Activated naive CD8-positive, alpha-beta T cell treated with anti-CD3 and anti-CD28 coated beads for 36 hours (primary cell): ENCODE measurements at places on chromosomes 12 and 14.

- no peak for DNase-seq
These were observed 48.5 kb downstream of the JAG2 start for GRCh38 chr14:105120056-105120455.

DNA sequence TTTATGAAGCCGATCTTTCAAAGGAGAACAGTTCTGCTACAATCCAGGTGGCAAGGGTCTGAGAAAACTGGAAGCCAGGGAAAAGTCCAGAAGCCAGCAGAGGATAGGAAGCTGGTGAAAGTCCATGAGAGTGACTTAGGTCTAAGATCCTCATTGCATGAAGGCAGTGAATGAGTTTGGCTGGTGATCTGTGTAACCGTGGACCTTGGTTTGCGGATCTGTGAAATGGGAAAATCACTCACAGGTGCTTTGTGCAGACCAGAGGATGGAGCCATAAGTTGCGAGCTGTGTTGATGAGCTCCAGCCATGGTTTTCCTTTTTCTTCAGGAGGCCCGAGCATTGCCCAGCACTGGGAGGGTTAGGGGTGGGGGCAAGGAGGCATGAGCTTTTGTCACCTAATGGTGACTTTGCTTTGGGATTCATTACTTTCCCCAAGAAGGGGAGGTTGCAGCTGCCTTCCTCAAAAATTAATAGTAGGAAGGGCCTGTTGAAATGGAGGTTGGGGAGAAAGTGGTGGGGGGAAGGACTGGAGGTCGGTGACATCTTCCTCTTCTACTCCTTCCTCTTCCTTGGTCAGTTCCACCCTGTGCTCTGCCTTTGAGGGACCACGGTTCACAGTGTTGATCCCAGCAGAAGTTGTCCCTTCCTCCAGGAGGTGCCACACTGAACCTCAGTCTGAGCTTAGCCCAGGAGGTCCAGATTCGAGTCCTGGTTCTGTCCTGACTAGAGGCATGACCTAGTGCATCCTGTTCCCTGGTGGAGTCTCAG is 20.3 kb upstream of the SERPINA6 start:
- DNase-seq: no peak

DNA sequence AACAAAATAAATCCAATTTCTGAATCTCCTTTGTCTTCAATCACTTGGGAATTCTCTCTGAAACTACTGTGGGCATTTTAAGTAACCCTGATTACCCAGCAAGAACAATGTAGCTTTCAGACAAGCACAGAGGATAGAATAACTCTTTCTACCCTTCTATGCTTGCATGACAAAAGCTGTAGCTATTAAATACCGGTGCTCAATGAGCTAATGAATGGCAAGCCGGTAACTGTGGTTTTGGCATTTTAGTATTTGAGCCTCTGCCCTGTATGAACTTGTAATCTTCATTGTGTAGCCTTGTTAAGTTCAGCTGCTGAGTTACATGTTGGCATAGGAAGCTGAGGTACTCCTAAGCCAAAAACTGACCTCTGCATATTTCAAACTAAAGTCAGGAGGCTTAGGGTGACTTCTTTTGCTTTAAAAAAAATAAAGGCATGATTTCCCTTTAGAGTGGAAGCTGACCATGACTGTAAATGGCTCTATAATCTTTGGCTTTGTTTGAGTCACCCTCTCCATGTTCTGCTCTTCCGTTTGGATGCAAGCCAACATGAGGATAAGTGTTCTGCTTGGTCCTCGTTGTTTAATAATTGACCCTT is 171.0 kb upstream of the HIF1A start:
- DNase-seq: no peak

DNA sequence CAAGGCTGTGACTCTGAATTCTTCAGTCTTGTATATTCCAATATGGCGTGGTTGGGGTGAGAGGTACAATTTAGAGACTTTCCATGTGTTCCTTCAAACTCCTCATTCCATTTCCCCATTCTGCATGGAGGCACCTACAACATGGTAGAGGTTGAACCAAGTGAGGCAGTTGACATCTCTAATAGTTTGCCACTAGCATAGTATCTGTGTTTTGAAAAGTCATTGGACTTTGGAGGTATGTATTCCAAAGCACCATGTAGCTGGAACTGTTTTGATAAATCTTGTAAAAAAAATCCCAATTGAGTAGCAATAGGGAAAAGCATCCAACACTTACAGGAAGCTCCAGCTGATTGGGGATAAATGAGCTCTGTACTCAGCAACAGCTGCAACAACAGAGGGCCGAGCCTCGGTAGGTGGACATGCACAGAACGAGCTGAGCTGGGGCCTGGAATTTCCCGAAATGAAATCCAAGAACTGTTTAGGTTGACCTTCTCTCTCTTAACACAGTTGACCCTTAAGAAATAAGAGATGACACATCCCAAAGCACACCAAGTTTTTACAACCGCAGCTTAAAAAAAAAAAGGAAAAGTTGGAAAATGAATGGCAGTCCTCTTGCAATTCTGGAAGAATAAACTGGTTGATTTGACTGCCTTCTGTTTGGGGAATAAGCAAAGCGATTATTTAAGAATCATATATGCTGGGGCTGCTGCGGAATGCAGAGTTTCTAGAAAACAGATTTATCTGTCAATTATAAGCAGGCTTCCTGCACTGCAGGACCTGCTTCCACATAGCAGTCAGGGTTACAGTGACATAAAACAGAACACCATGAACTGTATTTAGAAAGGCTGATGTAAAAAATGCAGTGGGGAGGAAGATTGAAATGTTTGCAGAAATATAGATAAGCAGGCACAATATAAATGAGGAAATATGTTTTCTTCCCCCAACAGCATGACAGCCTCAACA is 194.6 kb upstream of the KRR1 start:
- DNase-seq: no peak

GRCh38 chr12:117313926-117314325 is 47.5 kb downstream of the NOS1 start:
- DNase-seq: no peak

DNA sequence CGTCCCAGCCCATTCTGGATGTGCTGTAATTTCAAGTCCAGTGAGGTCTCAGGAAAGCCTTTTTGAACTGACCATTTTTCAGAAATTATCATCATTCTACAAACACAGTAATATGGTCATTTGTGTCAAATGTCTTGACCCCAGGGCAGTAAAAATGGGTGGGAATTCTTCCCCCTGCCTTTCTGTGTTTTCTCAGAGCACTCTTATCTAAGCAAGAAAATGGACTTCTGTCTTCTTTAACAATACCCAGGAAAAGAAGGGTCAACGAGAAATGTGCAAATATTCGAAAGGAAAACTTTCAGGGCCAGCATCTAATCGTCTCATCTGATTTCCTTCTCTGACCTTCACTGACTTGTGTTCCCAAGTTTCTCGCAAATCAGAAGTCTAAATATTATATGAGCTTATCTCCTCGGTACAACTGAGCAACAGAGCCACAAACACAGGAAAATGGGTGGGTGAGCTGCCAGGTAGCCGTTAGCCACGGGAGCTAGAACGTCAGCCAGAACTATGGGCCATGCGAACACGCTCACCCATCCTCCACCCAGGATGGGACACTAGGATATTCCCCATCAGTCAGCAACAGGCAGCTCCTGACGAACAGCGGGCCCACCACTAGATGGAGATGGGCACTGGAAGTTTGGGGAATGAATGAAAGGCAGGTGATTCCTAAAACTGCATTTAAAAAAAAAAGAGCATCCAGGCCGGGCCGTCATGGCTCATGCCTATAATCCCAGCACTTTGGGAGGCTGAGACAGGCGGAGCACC is 57.1 kb downstream of the VWF start:
- no peak for DNase-seq
